ENCODE measurements at places on chromosomes 7 and 10.
A peak's percentile ranks its signal among the peaks of the same experiment; 100 is the strongest.

DNA sequence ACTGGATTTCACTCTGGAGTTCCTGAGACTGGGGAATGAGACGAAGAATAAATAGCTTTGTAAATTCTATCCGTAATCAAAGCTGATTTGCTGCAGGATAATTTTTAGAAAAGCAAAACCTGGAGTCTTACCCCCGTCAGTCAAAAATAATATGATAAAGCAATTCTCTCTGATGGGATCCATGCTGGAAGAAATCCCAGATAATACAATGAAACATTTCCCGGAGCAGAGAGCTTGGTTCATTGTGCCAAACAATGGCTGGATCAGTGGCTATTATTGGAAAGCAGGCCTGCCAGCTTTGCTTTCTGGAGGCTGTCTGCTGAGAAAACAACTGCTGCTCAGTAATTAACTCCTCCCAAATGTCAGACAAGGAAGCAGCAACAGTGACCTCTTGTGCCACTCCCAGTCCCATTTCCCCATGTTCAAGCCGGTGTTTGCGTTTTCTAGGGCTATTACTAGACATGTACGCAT lies 609.4 kb upstream of the PCDH15 start:
- peak; percentile 50 for DNase-seq

GRCh38 chr10:127349737-127350136 lies 153.3 kb upstream of the INSYN2A start:
- DNase-seq, result no peak

- no peak for DNase-seq
Measured at GRCh38 chr7:24349339-24349738, 65.3 kb downstream of the NPY start.

- DNase-seq, result peak; percentile 24
Measured at GRCh38 chr10:117503244-117504205, 39.0 kb upstream of the EMX2 start.

DNA sequence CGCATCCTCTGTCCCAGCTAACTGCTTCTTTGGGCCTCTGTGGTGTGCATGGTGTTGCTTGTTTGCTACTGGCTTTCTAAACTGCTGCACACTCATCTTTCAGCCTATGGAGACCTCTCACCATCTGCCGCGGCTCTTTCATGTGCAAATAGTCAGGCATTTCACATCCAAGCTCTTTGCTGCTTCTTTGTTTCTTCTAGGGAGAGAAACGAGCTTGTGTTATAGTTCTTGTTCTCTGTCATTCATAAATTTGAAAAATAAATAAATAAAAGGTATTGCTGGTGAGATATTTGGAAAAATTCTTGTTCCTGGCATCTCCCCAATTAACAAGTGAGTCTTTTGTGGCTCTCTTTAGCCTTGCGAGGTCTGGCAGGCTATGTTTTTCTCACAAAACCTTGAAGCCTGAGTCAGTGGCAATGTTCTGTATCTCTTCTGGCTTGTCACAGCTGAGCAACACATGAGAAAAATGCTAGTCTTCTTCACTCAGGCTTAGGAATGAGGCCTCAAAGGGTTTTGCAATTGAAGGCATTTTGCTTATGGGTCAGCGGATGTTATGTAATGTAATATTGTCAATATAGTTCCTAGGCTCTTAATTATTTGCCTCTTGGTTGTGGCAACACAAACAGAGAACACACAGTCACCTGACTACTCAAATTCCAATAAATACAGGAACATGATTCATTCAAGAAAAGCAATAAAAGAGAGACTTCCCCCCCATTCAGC lies 274.0 kb downstream of the FRMD4A start:
- no peak for DNase-seq

- DNase-seq, result no peak
Measured at GRCh38 chr7:82690929-82691328, 247.4 kb upstream of the CACNA2D1 start.

GRCh38 chr7:15828881-15829280 lies 142.4 kb upstream of the MEOX2 start:
- no peak for DNase-seq

DNA sequence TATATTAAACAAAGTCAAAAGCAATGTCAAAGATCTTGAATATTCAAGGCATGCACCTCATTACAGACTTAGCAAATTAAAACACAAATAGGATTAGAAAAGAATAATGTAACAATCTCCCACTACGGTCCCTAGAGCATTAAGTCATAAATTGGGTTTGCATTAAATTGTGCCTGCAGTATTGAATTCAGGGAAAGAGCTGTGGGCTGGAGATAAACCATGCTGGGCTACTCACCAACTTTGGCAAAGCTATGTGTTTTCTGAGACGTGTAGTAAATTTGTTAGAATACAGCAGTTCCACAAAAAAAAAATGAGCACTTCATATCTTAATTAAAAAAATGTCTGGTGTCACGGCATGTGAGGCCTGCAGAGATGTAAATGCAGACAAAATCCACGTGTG lies 241.6 kb downstream of the SNX10 start:
- DNase-seq, result no peak
